Muscle of arm (tissue), 14 donors: ENCODE measurements at places on chromosomes 5 and 9.
A peak's percentile ranks its signal among the peaks of the same experiment; 100 is the strongest.

DNA sequence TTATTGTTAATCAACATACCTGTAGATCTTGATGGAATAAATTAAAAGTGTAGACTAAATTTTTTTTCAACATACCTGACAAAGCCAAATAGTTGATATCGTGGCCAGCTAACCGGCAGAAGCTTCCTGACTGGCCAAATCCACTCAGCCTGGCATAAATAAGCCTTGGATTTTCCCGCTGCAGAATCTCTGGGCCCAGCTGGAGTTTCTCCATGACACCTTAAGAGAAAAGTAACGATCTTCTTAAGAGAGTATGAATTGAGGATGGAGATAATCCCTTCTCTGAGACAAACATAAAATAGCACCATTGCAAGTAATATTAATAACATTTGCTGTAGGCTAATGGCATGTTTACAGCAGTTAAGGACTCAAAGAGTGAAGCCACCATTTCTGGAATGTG lies 2.2 kb downstream of the AMACR start:
- DNase-seq = no peak

DNA sequence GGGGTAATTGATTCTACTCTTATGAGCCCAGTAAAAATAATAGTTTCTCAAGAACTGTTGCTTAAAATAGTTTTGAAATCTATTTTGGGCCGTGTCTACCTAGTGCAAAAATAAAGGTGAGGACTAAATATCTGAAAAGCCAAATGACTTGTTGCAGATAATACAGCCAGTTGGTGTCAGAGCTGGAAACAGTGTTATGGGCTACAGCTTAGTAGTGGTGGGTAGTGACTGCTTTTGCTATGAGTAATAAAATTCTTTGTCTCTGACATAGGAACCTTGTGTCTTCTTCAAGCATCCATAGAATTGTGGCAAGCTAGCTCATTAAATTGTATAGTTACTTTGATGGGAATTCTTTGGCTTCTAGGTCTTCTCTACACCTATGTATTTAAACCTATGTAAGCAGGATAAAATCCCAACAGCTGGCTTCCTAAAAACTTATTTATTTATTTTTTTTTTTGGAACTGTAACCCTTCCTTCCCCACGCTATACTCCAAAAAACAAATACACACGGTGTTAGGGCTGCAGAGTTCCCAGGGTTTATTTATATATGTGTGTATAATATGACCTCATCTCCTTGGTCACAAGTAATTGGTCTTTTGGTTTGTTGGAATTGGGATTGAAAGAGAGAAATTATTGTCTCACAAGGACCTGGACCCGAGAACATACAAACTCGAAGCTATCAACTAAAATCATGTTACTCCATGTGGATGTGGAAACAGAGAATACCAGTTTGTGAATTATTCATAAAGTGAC lies 138.0 kb downstream of the NUDT12 start:
- no peak for DNase-seq

DNA sequence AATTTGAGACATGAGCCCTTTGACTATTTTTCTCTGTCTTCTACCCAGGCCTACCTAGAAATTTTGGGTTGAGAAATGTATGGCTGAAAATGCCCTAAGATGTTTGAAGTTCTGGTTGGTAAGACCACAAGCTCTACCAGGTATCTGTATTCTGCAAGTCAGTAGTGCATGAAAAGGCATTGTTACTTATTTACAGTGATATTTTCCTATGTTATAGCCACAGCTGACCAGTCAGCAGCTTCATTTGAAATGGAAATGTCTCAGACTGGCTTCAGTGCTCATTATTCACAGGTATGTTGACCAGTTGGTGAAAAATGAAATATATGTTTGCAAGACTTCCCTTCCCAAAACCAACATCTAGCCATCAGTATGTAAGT lies 91.9 kb upstream of the ITGA2 start:
- no peak for DNase-seq

GRCh38 chr9:114938687-114939575 lies 8.5 kb upstream of the TNFSF8 start:
- DNase-seq = no peak

DNA sequence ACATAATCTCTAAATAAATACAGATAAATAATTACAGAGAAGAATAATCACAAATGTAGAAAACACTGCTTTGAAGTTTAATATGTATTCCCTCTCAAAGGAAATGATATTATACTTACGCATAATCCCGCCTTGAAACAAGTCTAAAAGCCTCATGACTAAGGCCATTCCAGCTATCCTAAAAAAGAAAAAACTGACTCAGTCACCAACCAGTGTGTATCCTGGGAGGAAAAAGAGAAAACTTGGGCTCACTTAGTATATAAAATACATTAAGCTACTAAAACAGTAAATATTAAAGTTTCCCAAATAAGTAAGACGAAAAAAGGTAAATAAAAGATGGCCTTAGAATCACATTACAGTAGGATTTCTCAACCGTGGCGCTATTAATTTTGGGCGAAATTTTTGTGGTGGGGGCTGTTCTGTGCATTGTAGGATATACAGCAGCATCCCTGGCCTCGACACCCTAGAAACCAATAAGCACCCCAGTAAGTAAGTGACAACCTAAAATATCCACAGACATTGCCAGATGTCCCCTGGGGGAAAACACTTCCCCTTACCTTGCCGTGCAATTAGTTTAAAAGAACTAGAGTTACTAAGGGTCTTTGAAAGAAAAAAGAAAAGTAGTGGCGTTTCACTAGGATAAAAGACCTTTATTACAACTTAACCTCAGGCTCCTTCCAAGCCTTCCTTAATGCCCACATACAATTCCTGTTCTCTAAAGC lies 1.1 kb downstream of the HSPA9 start:
- DNase-seq = no peak

- no peak for DNase-seq
These were observed 264.6 kb downstream of the ICE1 start for GRCh38 chr5:5687113-5687512.

DNA sequence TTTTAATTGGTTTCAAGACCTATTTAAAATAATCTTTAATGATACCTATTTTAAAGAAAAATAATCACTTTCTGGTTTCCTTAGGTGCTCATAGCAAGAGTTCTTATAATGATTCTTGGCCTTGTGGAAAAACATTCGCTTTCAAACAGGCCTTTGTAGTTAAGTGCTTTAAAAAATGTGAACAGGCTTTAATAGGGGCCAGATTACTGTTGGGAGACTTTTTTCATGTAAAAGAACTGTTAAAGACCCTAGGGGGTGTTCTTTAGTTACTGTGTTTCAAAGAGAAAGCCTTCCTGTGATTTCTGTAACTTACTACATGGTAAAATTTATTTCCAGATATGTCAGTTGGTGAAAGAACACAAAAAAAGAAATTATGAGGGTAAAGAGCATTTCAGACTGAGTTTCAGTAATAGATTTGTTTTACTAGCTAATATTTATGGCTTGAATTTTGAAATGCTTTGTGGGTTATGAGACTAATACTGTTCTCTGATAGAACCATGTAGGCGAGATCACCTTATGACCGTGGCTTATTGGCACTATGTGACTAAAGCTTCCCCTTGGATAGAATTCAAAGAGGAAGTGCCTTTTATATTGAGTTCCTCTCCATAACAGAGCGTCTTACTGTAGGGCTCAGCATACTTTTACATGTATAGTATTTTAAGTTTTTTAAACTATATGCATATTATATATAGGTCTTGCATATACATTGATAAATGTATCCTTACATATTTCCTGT lies 70.7 kb downstream of the CSNK1G3 start:
- DNase-seq = peak; percentile 1

DNA sequence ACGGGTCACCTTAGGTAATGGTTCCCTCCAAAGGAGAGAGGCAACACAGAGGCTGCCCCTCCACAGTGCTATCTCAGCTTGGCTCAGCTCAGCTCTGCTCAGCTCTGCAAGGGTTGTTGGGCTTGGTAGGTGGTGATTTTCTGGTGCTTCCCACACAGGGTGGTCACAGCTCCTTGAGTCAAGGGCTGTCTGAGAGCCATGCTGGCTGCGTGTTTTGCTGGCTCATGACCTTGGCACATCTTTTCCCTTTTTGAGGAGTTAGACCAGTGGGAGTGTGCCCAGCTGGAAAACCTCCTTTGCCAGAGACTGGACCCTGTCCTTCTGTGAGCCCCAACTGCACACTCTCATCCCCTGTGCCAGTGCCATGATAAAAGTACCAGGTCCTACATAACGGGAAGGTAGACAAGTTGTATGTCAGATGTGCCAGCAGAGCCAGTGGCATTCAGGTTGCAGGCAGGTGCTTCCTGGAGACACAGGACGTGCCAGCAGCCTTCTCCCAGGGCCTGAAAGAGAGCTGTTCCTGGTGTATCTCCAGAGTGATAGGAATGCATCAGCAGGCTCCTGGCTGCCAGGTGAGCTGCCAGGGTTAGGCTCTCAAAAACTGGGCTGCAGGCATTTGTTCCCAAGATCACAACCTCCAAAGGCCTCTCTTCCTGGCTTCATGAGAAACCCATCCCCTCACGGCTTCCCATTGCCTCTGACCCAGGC lies 118.6 kb upstream of the CXCL14 start:
- DNase-seq = no peak

DNA sequence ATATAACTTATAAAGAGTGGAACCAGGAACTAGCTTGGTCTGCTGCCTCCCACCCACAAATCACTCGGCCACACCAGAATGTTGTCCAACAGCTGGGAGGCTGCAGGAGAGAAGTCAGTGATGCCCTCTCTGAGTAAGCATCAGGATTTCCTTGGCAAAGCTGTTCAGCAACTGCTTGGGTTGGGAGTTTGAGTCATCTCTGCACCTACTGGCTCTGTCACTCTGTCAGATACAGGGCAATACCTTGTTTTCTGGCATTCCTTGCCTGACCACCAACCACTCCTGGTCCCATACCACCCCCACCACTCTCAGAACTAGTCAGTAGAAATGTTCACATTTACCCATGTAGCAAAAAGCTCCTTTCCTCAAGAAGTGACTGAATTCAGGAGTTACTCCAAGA lies 36.8 kb upstream of the GCNT4 start:
- DNase-seq = no peak

DNA sequence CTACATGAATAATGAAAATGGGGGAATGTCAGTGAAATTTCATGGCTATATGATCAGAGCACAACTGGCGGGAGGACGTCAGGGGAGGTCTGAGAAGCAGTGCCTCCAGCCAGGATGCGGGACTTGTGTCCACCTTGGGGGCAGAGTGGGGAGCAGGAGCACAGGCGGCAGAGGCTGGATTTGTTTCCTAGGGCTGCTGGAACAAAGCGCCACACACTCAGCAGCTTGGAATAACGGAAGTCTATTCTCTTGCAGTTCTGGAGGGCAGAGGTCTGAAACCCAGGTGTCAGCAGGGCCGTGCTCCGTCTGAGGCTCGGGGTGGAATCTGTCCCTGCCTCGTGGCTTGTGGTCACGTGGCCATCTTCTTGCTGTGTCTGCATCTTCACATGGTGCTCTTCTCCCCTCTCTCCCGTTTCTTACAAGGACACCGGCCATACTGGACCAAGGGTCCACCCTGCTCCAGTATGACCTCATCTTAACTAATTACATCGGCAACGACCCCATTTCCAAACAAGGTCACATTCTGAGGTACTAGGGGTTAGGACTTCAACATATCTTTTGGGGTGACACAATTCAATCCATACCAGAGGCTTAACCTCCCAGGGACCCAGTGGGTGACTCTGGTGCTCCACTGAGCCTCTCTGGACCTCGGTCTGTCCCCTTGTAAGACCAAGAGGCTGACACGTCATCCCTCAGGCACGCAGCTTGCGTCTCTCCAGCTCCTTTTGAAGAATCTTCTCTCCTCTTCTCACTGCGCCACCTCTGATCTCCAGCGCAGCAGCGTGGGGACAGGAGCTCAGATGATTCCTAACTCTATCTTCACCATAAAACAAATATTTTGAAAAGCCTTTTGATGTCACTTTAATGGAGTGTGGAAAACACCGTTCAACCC lies 202.5 kb downstream of the CDK5RAP2 start:
- DNase-seq = no peak

- DNase-seq = no peak
These were observed 317.0 kb downstream of the ICE1 start for GRCh38 chr5:5739490-5739945.

GRCh38 chr5:34923694-34924461 lies 5.5 kb upstream of the DNAJC21 start:
- no peak for DNase-seq

DNA sequence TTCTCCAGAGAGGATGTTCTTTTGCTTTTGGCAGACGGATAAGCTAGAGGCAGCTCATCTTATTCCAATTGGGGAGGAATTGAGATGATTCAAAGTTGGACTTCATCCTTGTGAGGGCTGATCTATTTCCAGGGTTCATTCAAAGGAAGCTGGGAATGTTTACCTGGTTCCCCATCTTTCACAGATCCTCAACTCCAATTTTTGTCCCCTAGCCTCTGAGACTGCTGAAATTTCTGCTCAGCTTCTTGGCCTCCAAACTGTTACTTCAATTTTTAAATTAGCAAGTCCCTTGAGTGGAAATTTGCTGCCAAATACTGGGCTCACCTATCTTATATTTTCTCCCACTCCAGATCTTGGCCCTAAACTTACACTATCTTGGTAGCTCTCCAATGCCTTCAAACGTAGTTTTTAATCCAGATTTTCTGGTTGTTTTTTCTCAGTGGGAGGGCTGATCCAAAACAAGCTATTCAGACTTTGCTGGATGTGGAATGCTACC lies 93.9 kb upstream of the NEK6 start:
- peak; percentile 40 for DNase-seq

- no peak for DNase-seq
These were observed 97.4 kb upstream of the TRIM32 start for GRCh38 chr9:116589392-116590354.

- DNase-seq = no peak
These were observed 125.5 kb upstream of the IFNE start for GRCh38 chr9:21607576-21607975.

GRCh38 chr5:14342306-14342705 lies 199.2 kb downstream of the TRIO start:
- DNase-seq = no peak

- no peak for DNase-seq
These were observed 168.0 kb downstream of the PRDM9 start for GRCh38 chr5:23675456-23675855.

DNA sequence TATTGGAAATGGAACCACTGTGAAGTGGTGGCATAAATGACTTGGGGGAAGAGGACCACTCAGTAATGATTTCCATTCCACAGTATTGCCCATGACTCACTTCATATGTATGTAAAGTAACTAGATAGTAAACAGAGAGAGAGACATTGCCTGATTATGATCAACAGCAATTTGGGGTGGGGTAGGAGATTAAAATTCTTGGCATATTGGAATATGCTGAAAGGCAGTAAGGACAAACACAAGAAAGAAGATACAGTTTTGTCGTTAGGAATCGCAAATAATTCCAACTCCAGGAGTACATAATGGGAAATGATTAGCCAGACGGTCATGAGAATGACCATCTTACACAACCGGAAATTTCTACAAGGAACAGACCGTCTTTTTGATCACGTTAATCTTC lies 1.5 kb upstream of the HMGCS1 start:
- no peak for DNase-seq
